ENCODE measurements at places on chromosomes 4 and X. TPM values are rescaled to one million over a fixed set of nuclear protein-coding genes. Genes with fewer than 3 reads are reported as not detected.

SEC24D gene
- 65.3 TPM for total RNA-seq

AMMECR1 gene
- total RNA-seq, result 7.0 TPM

SMIM31 gene
- not detected for total RNA-seq

NPY5R gene
- total RNA-seq, result 7.2 TPM

AR gene
- total RNA-seq, result 6.6 TPM

VEGFD gene
- 0.79 TPM for total RNA-seq

UGT2A2 gene
- not detected for total RNA-seq

VCX3B gene
- total RNA-seq, result not detected

FRMPD3 gene
- 0.51 TPM for total RNA-seq

CT55 gene
- total RNA-seq, result not detected

SUPT20HL2 gene
- not detected for total RNA-seq

LONRF3 gene
- total RNA-seq, result 1.4 TPM

ADH7 gene
- not detected for total RNA-seq

GLUD2 gene
- 0.17 TPM for total RNA-seq

DCTD gene
- 74.6 TPM for total RNA-seq

FAM9C gene
- total RNA-seq, result 0.09 TPM

IL3RA gene
- total RNA-seq, result 7.3 TPM

FAM9B gene
- not detected for total RNA-seq

EMCN gene
- 2.9 TPM for total RNA-seq

ARHGAP6 gene
- 20.8 TPM for total RNA-seq

INTU gene
- 9.1 TPM for total RNA-seq

PGAM4 gene
- not detected for total RNA-seq

PPP4R3C gene
- total RNA-seq, result not detected

STARD8 gene
- 35.2 TPM for total RNA-seq

DDX53 gene
- total RNA-seq, result not detected

NPY2R gene
- total RNA-seq, result not detected

FAM184B gene
- total RNA-seq, result not detected

TMEM47 gene
- total RNA-seq, result 5.3 TPM

FHDC1 gene
- total RNA-seq, result 6.7 TPM

ASMT gene
- total RNA-seq, result not detected

SMAD1 gene
- 32.0 TPM for total RNA-seq

CNGA2 gene
- not detected for total RNA-seq

RTL3 gene
- total RNA-seq, result not detected

ADH1B gene
- total RNA-seq, result 180 TPM

RHOXF1 gene
- total RNA-seq, result not detected

LUZP4 gene
- total RNA-seq, result not detected

WAS gene
- total RNA-seq, result 107 TPM

TRIM75 gene
- not detected for total RNA-seq

ADH4 gene
- total RNA-seq, result not detected

ALB gene
- 16.2 TPM for total RNA-seq

IKBKG gene
- total RNA-seq, result 39.1 TPM

CRMP1 gene
- total RNA-seq, result 1.3 TPM

CTAG1B gene
- total RNA-seq, result not detected

FGF5 gene
- total RNA-seq, result not detected

DGKK gene
- total RNA-seq, result 0.07 TPM

TRIM61 gene
- 1.4 TPM for total RNA-seq

SLC7A11 gene
- 0.51 TPM for total RNA-seq

HSD17B13 gene
- 0.40 TPM for total RNA-seq

KLHL13 gene
- total RNA-seq, result 1.0 TPM

WNK3 gene
- total RNA-seq, result 1.8 TPM

All from spleen (tissue), 13 donors.